ENCODE measurements at places on chromosomes 12 and 14. TPM values are rescaled to one million over a fixed set of nuclear protein-coding genes. Genes with fewer than 3 reads are reported as not detected.

DNA sequence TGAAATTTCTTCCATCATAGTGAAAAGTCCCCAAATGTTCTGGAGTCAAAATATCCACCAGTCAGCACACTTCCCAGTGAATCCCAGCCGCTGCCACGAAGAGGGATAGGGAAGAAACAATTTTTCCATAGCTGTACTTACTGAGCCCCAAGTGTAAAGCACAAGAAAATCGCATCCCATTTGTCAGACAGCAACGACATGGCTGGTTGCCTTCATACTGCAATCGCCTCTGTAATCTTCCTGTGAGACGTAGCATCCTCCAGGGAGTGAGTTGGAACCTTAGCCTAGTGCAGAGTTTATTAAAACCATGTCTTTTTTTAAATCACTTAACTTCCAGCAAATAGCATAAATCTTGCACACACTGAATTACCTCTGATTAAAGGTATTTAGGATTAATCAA is 56.8 kb downstream of the GNG2 start:
- DNase-seq = peak; percentile 78

Gene CLEC2A
- 18.5 TPM for total RNA-seq

- DNase-seq = no peak
Measured at GRCh38 chr12:32307326-32307725, 92.0 kb upstream of the FGD4 start.

- no peak for DNase-seq
Measured at GRCh38 chr12:879641-880040, 69.9 kb downstream of the RAD52 start.

GRCh38 chr14:29925101-29925722 is 2.4 kb downstream of the PRKD1 start:
- DNase-seq = no peak

Gene C3AR1
- 8.5 TPM for total RNA-seq

- DNase-seq = no peak
Measured at GRCh38 chr14:63964113-63964512, 111.3 kb downstream of the SYNE2 start.

Gene PTPRB
- 13.1 TPM for total RNA-seq

Gene PIWIL1
- 0.10 TPM for total RNA-seq

Gene NPAS3
- 3.8 TPM for total RNA-seq

GRCh38 chr14:100289916-100290606 is 16.2 kb downstream of the SLC25A29 start:
- DNase-seq = no peak

GRCh38 chr12:118685983-118686607 is 295.2 kb upstream of the SRRM4 start:
- no peak for DNase-seq

DNA sequence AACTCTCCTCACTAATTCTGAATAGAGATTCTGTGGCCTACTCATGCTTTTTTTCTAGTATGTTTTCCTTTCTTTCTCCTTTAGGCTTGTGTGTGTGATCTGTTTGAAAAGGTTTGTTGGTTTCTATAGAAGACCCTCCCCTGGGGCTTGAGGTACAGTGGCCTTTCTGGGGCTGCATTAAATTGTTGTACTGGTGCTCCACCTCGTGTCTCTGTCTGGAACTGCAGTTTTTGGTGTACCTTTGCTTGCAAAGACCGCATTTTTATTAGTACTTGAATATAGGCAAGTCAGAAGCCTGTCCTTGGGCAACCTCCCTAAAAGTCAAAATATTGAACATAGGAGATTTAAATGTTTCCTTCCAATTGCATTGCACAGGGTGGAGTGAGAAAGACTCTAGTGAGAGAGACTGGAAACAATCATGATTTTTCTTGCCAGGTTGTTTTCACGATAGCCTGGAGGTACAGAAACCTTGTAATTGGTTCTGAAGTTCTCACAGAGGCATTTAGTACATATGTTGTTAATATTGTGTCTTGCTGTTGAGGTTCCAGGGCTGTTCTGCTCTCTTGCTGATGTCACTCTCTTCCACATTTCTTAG is 39.0 kb downstream of the SLCO1B1 start:
- no peak for DNase-seq

GRCh38 chr14:103401223-103402214 is 16.3 kb downstream of the MARK3 start:
- peak; percentile 74 for DNase-seq

- no peak for DNase-seq
Measured at GRCh38 chr12:1469070-1469469, 125.3 kb downstream of the FBXL14 start.

Gene TGFB3
- 45.2 TPM for total RNA-seq

GRCh38 chr12:67980391-67980790 is 8.9 kb upstream of the IFNG-AS1 start:
- DNase-seq = no peak

Gene RNASE2
- 6.1 TPM for total RNA-seq

DNA sequence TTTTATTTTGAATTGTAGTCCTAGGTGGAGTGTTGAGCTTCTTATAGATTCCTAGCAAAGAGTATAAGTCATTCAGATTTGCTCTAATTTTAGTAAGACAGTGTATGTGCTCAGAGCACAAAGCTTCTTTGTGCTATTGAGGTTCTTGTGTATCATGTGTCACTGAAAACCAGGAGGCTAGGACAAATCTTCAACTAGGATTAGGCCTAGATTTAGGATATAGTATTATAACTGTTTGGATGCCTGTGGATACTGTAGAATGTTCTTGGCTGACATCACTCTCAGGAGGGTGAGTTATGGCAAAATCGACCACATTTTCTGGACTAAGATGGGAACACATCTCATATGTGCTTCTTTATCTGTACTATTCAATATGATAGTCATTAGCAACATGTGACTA is 86.5 kb downstream of the DHRS2 start:
- no peak for DNase-seq

- DNase-seq = no peak
Measured at GRCh38 chr12:112029301-112029700, 16.1 kb downstream of the ERP29 start.

Gene TSPAN19
- not detected for total RNA-seq

GRCh38 chr12:4106621-4107020 is 166.9 kb upstream of the CCND2 start:
- DNase-seq = no peak

GRCh38 chr12:19190292-19191031 is 60.9 kb downstream of the PLEKHA5 start:
- DNase-seq = peak; percentile 23

DNA sequence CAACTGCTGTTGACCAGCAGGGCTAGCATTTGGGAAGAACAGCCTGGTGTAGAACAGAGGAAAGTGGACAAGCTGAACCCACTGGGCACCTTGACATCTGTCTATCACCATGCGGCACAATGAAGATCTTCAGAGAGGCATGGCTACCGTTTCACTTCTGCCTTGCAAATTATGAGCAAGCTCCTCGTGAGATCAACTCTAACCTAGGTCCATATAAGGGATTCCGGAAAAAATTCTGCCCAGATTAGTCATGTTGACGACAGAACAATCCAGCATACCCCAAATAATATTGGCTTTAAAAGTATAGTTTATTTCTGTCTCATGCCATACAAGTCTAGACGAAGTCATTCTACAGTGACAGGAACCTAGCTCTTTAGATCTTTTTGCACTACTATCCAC is 91.6 kb upstream of the ATF7IP start:
- DNase-seq = no peak

DNA sequence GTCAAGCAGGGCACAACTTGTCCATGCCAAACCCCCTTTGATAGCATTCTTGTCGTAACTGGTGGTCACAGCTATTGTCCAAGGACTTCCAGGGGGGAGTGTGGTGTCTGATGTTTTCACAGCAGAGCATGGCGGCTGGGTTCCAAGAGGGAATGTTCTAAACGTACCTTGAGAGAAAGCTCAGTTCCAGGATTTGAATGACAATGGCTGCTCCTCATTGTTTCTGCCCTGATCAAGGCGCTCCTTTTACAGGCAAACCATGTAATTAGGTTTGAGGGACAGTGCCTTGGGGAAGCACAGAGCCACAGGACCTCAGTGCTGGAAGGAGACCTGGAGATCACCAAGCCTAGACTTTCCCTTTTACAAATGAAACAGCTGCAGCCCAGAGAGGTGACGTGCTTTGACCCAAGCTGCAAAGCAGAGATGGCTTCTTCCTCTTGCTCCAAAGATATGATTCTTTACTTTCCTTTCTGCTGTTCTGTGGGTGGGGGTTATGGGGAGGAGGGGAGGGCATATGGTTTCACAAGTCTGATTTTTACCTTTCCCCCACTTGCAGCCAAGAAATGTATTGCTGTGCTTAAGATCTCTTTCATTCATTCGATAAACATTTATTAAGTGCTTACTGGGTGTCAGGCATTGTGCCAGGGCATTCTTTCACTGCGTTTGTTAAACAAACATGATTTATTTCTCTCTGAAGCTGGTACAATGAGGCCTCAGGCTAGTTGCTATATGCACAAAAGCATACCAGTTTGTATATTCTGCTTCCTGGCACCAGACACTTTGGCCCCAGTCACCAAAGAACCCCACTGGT is 172.8 kb downstream of the KTN1 start:
- DNase-seq = peak; percentile 16

Gene MYO1A
- total RNA-seq = 0.69 TPM

DNA sequence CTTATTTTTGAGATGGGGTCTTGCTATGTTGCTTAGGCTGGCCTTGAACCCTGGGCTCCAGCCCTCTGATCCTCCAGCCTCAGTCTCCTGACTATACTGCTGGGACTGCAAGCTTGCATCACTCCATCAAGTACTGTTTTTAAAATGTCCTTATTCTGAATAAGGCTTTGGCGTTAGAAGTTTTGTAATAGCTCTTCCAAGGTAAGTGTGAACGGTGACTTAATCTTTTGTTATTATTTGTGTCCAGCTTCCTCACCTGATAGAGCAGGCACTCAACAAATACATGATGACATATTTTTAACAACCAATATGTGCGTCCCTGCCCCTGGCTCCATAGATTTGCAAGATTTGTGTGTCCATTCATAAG is 1.4 kb downstream of the C1RL start:
- DNase-seq = no peak

GRCh38 chr12:94180558-94181296 is 32.4 kb downstream of the PLXNC1 start:
- DNase-seq = no peak

Gene DHH
- 1.2 TPM for total RNA-seq

Gene SLCO1B3
- total RNA-seq = not detected

Gene TOMM20L
- total RNA-seq = not detected

- no peak for DNase-seq
Measured at GRCh38 chr14:86989285-86989684, 1003.7 kb downstream of the GALC start.

GRCh38 chr12:89345830-89346740 is 6.2 kb downstream of the DUSP6 start:
- peak; percentile 79 for DNase-seq

DNA sequence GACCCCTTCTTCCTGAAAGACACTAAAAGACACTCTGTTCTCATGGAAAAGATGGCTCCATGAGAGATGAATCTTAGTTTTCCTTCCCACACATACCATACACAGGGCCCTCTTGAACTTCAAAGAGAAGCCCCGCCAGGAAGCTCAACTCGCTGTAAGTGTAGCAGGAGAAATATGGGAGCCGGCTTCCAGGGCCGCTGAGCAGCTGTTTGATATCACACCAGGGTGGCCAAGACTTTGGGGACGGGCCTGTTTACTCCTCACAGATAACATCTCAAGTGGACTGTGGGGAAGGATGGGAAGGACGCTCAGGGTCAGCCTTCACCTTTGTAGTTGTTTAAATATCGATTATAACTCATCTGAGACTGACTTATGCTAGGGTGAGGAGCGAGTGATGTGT is 235.5 kb upstream of the TBX3 start:
- no peak for DNase-seq

GRCh38 chr14:65847075-65847847 is 434.7 kb downstream of the FUT8 start:
- no peak for DNase-seq

- no peak for DNase-seq
Measured at GRCh38 chr14:40204441-40205175, 772.4 kb upstream of the FBXO33 start.

GRCh38 chr12:127025545-127025944 is 1241.4 kb upstream of the TMEM132C start:
- no peak for DNase-seq

GRCh38 chr14:70804556-70805162 is 4.7 kb downstream of the MAP3K9 start:
- no peak for DNase-seq

GRCh38 chr14:89493877-89494634 is 77.0 kb upstream of the FOXN3 start:
- no peak for DNase-seq

Measured in skin of body (tissue), 3 donors.